ENCODE measurements at places on chromosomes 2 and 18. TPM values are rescaled to one million over a fixed set of nuclear protein-coding genes. Genes with fewer than 3 reads are reported as not detected.

- no peaks in the 10 kb centered on the region for H3K4me1 ChIP-seq
- H3K4me3 ChIP-seq = no peak overlapping the region
- no peaks in the 10 kb centered on the region for H3K27me3 ChIP-seq
- no peaks in the 10 kb centered on the region for H3K36me3 ChIP-seq
- H3K27ac ChIP-seq = no peak overlapping the region
- DNase-seq = no peak
Measured at GRCh38 chr2:51027968-51028367, 4.0 kb downstream of the NRXN1 start.

DNA sequence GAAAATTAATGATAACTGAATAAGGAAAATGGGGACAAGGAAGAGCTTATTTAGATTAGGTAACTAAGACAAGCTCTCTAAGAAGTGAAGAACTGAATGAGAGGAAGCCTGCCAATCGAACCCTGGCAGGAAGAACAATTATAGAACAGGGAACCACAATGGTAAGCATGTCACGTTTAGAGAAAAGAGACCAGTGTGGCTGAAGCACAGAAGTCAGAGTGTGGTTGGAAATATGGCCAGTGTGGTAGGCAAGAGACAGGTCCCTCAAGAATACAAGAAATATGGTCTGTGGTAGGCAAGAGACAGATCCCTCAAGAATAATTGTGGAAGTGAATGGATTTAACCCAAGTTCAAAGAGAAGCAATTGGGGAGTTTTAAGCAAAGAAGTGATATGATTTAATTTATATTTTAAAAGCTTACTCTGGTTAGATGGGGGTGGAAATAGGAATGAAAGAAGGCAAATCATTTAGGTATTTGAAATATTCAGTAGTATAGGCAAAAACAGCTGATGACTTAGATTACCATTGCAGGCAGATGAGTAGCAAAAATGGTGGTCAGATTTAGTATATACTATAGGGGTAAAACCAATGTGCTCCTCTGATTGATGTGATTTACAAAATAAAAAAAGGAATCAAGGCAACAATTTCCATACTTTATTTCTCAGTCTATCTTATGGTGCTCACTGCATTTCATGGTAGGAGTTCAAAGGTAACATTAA, 38.8 kb upstream of the ERMN start:
- H3K27me3 ChIP-seq = no peaks in the 10 kb centered on the region
- H3K36me3 ChIP-seq = no peaks in the 10 kb centered on the region
- H3K27ac ChIP-seq = no peak overlapping the region

- no peak overlapping the region for H3K27ac ChIP-seq
- H3K4me1 ChIP-seq = peaks cover 6% of the 10 kb centered on the region
- no peak for DNase-seq
- no peak overlapping the region for H3K4me3 ChIP-seq
- H3K27me3 ChIP-seq = no peaks in the 10 kb centered on the region
Measured at GRCh38 chr2:8231902-8232301, 450.0 kb upstream of the ID2 start.

- DNase-seq = no peak
- no peaks in the 10 kb centered on the region for H3K27me3 ChIP-seq
- H3K4me3 ChIP-seq = no peak overlapping the region
- H3K4me1 ChIP-seq = no peaks in the 10 kb centered on the region
Measured at GRCh38 chr2:101200676-101201075, 49.5 kb upstream of the TBC1D8 start.

DNA sequence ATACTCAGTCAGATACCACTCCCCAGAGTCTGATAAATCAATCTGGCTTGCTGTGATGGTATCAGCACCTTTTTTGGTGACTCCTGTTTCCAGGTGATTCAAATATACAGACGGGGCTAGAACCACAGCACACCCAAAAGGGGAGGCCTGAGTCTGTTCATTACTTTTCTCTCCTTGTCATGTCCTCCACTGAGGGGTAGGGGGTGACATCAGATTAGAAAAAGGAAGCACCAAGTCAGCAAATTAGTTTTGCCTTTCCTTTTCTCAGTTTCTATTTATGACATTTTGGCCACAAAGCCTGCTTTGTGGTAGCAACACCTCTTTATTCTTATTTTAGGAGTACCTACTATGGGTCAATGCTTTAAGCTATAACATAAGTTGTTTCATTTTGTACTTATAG, 127.4 kb downstream of the CCDC102B start:
- H3K4me3 ChIP-seq = no peak overlapping the region
- no peak overlapping the region for H3K27ac ChIP-seq
- no peak for DNase-seq

- DNase-seq = no peak
- no peaks in the 10 kb centered on the region for H3K27me3 ChIP-seq
- no peak overlapping the region for H3K27ac ChIP-seq
- H3K36me3 ChIP-seq = no peaks in the 10 kb centered on the region
- H3K4me1 ChIP-seq = no peaks in the 10 kb centered on the region
Measured at GRCh38 chr2:230687498-230687897, 25.1 kb upstream of the CAB39 start.

DNA sequence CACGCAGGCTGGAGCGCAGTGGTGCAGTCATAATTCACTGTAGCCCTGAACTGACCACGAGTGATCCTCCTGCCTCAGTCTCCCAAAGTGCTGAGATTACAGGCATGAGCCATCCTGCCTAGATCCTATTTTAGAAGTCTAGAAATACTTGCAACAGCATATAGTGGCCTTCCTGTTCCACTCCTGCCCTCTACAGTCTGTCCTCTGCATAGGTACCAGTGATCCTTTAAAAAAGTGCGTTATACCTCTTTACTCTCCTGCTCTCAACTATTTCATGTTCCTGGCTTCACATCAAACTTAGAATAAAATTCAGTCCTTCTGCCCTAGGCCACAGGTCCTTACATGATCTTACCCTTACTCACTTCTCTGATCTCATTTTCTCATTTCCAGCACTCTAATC, 6.0 kb downstream of the COMMD1 start:
- DNase-seq = no peak
- H3K27ac ChIP-seq = no peak overlapping the region
- H3K4me3 ChIP-seq = no peak overlapping the region
- no peaks in the 10 kb centered on the region for H3K27me3 ChIP-seq
- peaks cover 3% of the 10 kb centered on the region for H3K4me1 ChIP-seq
- H3K36me3 ChIP-seq = no peaks in the 10 kb centered on the region

The G6PC2 gene
- not detected for total RNA-seq

The PRKCE gene
- total RNA-seq = 4.6 TPM

The RFX8 gene
- total RNA-seq = not detected
